Substantia nigra (tissue), 51 donors: ENCODE measurements at places on chromosomes 3 and 15.

DNA sequence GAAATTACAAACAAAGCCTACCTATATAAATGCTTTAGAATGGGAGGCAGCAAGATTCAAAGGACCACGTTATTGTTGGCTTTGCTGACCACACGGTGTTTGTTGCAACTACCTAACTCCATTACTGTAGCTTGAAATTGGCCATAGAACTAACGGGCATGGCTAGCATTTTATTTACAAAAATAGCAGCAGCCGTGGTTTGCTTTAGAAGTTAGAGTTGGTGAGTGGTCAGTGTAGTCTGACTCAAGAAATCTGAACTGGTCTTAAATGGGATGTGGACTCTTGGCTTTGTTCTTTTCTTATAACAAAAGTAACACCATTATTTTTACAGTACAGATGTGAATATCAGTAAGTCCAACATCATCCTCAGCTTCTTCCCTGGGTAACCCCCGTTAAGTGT is 10.6 kb downstream of the ATP1B3 start:
- no peak for DNase-seq

GRCh38 chr3:96027718-96028117 is 786.7 kb upstream of the EPHA6 start:
- DNase-seq = no peak

DNA sequence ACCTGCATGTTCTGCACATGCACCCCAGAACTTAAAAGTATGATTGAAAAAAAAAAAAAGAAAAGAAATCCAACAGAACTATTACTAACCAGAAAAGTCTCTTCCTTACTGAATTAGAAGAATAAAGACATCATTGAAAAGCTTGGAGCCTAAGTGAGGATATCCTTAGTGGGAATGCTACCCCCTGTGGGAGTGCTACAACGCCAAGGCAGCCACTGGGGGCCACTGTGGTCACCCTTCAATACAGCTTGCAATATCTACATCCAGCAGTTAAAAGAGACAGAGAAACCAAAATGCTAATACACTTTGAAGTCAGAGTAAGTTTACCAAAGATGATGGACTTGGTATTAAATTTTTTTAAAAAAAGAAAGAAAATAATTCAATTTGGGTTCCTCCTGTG is 292.0 kb downstream of the PLCL2 start:
- no peak for DNase-seq

- DNase-seq = no peak
These were observed 485.9 kb downstream of the NSUN3 start for GRCh38 chr3:94548581-94549316.

GRCh38 chr15:23877502-23878412 is 190.7 kb upstream of the NDN start:
- DNase-seq = peak; percentile 38
